ENCODE measurements at places on chromosomes 12 and 14.

- DNase-seq: no peak
These were observed 671.8 kb downstream of the RPS29 start for GRCh38 chr14:48914382-48914781.

DNA sequence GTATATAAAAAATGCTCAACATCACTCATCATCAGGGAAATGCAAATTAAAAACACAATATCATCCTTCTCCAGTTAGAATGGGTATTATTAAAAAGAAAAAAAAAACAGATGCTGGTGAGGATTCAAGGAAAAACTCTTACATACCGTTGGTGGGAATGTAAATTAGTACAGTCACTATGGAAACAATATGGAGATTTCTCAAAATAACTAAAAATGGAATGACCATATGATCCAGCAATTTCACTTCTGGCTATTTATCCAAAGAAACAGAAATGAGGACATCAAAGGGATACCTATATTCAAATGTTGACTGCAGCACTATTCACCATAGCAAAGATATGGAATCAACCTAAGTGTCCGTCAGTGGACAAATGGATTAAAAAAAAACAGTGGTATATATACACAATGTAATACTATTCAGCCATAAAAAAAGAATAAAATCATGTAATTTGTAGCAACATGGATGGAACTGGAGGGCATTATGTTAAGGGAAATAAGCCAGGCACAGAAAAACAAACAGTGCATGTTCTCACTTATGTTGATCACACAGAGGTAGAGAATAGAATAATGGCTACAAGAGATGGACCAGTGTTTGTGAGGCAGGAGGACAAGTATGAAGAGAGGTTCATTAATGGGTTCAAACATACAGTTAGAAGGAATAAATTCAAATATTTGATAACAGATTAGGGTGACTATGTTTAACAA, 14.4 kb upstream of the PRR4 start:
- no peak for DNase-seq

DNA sequence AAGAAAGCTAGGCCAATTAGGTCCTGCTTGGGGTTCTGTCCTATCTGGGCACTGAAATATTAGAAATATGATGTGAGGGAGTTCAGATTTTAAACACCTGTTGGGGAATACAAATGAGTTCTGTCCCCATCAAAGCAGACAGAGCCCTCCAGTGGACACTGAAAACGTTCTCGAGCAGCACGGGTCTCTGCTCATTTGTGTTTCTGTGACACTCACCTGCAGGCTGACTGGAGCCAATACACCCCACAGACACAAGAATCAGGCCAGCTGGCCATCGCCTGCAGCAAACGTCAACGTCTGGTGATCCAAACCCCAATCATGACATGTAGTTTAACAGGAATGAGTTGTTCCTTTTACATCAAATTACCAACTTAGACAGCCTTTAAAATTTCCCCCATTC, 493.4 kb upstream of the TMEM132C start:
- DNase-seq: peak; percentile 97

- DNase-seq: peak; percentile 6
These were observed 103.8 kb downstream of the CCDC92 start for GRCh38 chr12:123868791-123869190.

GRCh38 chr12:132449565-132450417, 40.2 kb upstream of the FBRSL1 start:
- no peak for DNase-seq

DNA sequence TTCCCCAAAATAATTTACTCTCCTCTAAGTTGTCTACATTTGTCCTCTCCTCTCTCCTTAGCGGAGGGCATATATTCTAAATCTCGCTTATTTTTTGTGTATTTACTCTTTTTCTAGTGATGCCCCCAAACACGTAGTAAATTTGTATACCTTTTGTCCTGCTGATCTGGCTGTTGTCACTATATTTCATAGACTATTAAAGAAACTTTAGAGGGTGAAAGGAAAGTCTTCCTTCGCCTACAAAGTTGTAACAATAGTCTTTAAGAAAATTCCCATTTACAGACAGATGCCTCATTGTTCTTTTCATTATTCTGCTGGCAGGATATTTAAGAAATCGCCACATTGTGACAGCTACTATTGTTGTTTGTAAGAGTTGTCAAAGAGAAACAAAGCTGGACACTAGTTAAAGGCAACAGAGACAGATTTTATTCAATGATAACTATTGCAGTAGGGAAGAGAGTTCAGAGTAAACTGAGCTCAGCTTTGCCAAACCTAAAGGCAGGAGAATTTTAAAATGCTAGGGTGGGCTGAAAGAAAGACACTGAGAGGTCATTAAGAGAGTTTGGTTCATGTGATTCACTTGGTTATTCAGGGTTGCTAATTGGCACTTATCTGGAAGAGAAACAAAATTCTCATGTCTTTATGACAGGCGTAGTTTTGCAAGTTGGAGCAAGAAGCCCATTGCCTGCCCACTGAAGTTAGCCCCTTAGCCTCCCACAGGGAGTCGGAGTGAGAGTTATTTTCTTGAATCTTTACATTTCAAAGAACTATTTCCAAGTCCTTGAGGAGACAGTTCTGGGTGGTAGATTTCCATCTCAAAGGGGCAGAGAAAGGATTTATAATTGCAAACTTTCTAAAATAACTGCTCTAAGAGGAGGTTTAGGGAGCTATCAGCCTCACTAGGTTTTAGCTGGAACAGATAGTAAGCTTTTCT, 1272.5 kb upstream of the SEL1L start:
- no peak for DNase-seq
